ENCODE measurements at places on chromosomes 11 and 22.

DNA sequence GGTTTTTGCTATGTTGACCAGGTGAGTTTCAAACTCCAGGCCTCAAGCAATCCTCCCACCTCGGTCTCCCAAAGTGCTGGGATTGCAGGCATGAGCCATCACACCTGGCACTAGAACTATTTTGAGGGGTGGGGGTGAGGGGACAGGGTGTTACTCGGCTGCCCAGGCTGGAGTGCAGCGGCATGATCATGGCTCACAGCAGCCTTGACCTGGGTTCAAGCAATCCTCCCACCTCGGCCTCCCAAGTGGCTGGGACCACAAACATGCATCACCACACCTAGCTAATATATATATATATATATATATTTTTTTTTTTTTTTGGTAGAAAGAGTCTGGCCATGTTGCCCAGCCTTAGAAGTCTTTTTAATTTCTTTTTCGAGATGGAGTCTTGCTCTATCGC, 17.1 kb upstream of the IFITM3 start:
- DNase-seq = no peak

GRCh38 chr11:78920329-78920728, 345.7 kb upstream of the NARS2 start:
- no peak for DNase-seq

- DNase-seq = no peak
Measured at GRCh38 chr11:66228521-66228920, 39.9 kb upstream of the RAB1B start.

- no peak for DNase-seq
Measured at GRCh38 chr11:116244439-116244838, 528.3 kb downstream of the BUD13 start.

DNA sequence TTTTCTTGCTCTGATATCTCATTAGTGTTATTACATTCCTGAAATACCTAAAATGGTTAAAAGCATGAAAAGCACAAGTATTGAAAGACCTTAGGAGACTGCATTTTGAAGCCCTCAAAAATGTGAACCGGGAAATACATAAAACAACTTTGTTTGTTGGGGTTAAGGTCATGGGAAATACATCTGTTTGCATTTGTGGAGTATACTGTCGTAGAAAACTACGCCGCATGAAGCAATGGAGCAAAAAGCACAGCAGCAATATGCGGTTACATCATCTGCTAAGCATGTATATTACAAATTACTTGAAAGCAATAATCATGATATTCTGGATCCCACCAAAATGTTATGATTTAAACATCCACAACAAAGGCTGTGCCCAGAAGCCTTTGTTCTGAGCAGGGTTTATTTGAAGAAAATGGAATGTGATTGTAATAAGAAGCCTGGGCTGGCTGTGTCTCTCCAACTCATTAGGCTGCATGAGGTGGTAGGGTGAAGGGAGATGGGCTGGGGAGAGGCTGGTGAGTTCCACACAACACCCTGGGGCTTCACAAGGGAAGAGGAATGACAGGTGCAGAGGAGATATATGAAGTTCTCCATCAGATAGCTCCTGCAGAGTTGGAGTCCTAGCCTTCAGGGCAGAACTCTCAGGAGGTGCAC, 64.7 kb upstream of the LIN7C start:
- DNase-seq = no peak

DNA sequence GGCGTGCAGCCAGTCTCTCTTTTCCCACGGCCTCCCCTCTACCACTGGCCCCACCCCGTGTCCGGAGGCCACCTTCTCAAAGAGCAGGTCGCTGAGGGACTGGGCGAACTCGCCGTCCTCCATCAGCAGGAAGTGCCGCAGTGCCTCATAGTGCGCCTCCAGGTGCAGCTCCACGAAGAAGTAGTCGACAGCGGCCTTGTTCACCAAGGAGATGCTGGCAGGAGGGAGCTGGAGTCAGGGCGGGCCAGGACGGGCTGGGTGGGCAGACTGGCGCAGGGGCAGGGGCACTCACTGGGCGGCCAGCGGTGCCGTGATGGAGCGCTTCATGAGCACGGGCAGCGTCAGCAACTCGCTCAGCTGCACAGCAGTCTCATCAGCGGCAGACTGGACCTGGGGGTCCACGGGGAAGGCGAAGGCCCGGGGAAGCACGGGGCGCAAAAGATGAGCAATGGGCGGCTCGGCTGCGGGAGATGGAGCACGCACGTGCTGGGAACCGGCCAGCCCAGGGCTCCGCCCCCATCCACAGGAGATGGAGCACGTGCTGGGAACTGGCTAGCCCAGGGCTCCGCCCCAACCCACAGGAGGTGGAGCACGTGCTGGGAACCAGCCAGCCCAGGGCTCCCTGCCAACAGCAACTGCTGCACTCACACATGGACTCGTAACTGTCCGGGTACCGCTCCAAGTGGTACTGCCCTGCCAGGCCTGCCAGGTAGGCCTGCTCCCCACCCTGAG, 18.4 kb downstream of the SELENOO start:
- DNase-seq = no peak

DNA sequence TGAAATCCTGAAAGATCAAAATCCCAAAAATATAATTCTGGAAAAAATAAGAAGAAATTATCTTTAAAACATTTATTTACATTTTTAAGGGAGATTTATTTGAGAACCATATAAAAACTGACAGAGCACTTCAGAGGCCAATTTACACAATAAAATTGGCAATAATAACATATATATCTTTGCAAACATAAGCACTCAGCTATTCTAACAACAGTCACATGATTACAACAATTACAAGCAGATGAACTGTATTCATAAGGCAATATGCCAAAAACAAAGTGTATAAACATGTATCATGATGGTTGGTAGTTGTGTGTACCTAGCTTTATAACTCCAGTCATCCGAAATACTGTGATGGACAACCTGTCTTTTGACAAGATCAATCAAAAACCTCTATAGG, 17.7 kb upstream of the RASSF10 start:
- no peak for DNase-seq

DNA sequence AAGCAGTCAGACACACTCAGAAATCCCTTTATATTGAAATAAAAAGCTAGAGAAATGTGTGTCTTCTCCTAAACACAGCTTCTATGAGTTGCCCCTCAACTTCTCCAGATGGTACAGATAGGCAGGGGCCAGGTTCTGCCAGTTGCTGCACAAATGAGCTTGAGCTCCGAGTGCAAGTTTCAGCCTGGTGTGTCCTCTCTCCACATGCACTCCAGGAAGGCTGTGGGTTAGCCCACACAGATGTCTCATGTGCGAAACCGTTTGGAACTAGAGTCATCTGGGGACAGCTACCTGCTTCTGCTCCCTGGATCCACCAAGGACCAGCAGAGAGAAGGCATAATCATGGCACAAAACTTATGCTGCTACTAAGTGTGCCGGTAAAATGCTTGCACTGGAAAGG, 812.6 kb downstream of the OPCML start:
- DNase-seq = no peak

DNA sequence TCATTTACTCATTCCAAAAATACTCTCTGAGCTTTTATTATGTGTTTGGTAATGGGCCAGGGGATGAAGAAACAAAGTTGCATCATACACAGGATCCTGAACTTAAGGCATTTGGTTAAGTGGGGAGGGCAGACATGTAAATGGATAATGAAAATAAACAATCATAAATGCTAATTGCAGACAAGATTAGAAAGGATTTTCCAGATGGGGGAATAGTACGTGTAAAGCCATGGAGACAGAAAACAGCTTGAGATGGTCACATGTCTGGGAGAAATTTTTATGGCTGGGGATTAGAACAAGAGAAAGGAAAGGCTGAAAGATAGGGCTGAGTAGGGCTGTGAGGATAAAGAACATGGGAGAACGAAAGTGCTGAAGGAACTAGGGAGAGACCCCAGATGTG, 534.3 kb upstream of the LARGE1 start:
- DNase-seq = no peak
